ENCODE measurements at places on chromosomes 4 and X. TPM values are rescaled to one million over a fixed set of nuclear protein-coding genes. Genes with fewer than 3 reads are reported as not detected.

DNA sequence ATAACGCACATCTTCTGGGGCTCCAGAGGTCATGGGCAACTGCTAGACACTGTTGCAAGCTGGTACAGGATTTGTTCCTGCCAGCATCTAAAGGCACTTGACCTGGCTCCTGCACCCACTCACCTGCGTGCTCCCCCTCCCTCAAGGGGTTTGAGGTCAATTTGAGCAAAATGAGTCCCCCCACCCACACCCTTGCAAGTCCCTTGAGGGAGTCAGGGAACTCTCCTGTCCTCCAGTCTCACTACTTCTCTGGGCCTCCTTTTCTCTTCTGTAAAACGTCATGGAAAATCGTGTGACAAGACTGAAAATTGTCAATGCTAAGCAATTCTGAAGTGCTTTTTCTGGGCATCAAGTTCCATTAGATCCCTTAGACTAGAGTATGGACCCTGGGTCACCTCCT is 39.9 kb upstream of the PGK1 start:
- no peak for DNase-seq

DNA sequence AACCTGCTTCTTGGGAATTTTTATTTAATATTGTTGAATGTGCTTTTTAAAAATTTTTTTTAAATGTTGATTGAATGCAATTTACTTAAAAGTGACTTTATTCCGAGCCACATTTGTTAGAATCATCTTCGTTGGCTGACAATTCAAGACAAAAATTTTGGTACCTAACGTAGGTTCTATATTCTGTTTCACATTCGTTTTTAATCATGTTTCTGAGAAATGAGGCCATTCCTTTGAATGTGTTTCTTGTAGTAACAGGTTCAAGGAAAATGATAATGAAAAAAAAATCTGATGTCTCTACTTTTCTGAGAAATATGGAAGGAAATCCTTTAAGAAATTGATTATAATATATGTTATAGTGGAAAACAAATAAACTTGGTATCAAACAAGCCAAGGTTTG is 92.3 kb upstream of the DCLK2 start:
- no peak for DNase-seq

- DNase-seq = no peak
Observed at GRCh38 chr4:41425650-41426049, 112.3 kb upstream of the LIMCH1 start.

- DNase-seq = no peak
Observed at GRCh38 chr4:103845075-103845474, 125.3 kb upstream of the TACR3 start.

GLRB gene
- total RNA-seq = 3.0 TPM

RBMXL3 gene
- total RNA-seq = not detected

GABRB1 gene
- not detected for total RNA-seq
